ENCODE measurements at places on chromosomes 16 and 17.

GRCh38 chr17:38867179-38867967 is 2.5 kb upstream of the LASP1 start:
- DNase-seq, result peak; percentile 72

- peak; percentile 35 for DNase-seq
Observed at GRCh38 chr16:11470676-11471415, 115.9 kb downstream of the LITAF start.

DNA sequence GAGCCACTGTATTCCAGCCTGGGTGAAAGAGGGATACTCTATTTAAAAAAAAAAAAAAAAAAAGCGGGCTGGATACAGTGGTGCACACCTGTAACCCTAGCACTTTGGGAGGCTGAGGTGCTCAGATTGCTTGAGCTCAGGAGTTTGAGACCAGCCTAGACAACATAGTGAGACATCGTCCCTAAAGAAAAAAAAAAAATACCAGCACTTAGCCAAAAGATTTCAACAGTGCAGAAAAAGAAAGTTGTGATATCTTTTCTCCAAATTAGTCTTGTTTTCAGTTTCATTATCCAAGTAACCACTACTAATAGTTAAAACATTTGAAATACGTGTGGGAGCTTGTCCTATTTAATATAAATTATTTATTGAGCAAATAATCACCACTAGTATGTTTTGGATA is 48.7 kb downstream of the TENT4B start:
- DNase-seq, result peak; percentile 28

DNA sequence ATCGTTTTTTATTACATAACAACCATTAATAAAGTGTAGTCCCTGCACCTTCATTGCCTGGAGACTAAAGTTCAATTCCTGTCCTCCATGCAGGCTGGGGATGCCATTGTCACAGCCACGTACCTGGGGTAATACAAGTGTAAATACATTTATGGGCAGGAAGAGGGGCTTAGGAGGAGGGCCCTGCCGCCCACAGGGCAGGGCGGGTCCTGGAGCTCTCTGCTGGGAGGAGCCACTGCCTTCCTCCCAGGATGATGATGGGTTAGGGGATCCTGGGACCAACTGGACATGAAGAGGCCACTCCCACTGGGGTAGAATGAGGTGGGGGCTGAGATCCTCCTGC is 44.1 kb upstream of the SLC38A10 start:
- no peak for DNase-seq

- DNase-seq, result no peak
Observed at GRCh38 chr17:75456039-75456416, 407 bp upstream of the TMEM94 start.

DNA sequence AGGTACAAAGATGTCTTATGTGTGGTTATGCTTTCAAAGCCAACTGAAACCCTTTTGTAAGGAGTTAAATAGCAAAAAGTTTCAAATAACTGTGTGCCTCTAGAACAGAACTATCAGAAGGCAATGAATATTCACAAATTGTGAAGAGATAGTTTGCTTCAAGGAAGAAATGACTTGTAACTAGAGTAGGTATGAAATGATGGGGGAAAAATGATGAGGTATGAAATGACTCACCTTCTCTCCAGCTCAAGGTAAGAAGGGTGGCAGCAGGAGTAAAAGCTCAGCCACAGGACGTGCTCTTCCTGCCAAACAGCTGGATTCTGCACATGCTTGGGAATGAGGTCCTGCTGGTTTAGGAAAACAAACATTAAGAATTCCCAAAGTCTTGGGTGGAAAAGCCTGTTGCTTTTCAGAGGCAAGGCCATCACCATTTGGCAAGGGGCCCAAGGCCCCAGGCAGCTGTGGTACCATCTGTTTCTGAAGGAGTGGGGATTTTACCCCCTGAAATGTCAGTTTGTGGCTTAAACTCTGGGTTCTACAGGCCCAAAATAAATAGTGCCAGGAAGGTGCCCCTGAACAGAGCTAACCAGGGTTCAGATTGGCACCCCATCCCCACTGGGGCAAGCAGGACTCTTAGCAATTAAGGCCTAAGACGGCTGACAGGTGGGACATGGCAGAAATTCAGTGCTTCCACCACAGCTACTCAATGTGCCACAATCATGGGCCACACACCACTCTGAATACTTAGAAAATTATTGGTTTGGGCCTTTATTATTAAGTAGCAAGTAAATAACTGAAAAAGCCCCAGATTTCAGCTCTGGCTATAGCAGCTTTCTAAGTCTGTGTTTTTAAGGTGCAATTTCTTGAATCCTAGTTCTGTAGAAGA is 13.3 kb downstream of the HERPUD1 start:
- DNase-seq, result peak; percentile 53

- DNase-seq, result no peak
Observed at GRCh38 chr17:64503821-64504768, 2.0 kb downstream of the DDX5 start.

DNA sequence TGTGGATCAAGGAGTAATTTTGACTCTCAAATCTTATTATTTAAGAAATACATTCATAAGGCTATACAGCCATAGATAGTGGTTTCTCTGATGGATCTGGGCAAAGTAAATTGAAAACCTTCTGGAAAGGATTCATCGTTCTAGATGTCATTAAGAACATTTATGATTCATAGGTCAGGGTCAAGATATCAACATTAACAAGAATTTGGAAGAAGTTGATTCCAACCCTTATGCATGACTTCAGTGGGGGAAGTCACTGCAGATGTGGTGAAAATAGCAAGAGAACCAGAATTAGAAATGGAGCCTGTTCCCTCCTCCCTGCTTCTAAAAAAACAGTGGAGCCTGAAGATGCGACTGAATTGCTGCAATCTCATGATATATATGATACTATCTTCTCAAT is 36.6 kb upstream of the HNF1B start:
- DNase-seq, result peak; percentile 41

DNA sequence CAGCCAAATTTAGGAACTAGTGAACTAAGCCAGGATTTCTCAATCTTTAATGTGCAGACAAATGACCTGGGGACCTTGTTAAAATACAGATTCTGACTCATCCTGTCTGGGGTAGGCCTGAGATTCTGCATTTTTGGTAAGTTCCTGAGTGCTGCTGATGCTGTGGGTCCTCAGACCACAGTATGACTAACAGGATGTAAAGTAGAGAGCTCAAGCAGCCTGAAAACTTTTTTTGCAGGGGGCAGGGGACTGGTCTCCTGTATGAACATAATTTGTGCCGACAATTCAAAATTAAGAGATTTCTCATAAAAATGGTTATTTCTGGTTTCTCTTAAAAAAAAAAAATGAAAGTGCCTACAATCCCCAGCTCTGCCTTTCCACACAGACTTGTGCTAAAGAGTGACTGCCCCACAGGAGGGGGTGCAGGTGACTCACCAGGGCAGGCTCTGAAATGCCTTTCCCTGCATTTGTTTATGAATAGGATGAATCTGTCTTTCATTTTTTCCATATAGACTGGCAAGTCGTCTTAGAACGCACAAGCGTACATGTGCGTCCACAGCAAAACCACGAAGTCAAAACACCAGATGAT is 271.5 kb downstream of the PHKB start:
- DNase-seq, result peak; percentile 96

DNA sequence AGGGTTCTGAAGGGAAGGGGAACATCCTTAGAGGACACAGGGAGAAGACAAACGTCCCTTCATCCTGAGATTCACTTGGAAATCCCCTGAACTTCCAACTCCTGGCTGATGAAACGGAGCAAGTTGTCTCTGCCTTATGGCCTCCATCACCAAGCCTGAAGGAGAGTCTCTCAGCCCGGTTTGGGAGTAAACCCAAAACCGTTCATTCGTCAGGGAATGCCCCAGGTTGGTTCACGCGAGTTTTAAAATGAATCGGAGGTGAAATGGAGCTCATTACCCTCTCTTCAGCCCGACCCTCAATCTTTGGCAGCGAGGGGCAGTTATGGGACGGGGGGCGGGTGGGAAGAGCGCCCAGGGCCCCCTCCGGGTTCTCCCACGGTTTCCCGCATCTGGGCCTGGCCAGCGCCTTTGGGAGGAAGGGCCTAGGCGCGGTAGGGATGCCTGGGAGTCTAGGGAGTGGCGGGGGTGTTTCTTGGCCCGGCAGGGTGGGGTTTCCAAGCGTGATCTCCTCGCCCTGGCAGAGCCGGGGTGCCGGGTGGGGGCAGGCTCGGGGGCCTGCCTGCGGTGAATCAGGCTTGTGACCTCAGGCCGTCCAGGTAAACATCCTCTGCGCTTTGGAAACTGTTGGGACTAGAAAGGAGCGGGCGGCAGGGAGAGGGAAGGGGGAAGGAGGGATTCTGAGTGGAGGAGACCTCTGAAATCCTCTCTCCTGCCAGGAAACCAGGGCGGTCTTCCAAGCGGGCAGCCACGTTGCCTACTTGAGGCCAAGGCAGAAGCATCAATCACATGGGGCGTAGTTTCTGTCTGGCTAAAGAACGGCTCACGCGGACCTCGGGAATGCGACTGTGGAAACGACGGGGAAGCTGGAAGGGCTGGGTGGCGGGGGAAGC is 24.1 kb upstream of the HOXB13 start:
- no peak for DNase-seq

DNA sequence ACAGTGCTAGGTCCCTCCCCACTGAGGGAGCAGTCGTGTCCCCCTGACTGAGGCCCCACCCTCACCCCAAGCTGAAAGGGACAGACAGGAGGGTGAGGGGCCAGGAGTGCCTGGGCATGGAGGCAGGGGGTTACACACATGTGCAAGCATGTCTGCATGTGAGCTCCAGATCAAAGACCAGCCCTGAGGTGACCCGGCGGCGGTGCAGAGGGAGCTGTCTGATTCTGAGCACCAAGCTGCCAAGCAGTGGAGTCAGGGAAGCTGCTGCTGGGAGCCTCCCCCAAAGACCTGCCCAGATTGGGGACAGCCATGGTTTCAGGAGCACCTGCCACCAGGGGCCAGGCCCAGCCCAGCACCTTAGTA is 5.5 kb downstream of the DLX3 start:
- DNase-seq, result no peak

- DNase-seq, result peak; percentile 63
Observed at GRCh38 chr16:8972843-8973586, 9.3 kb upstream of the USP7 start.

- peak; percentile 81 for DNase-seq
Observed at GRCh38 chr17:55576237-55576995, 65.2 kb upstream of the SMIM36 start.

DNA sequence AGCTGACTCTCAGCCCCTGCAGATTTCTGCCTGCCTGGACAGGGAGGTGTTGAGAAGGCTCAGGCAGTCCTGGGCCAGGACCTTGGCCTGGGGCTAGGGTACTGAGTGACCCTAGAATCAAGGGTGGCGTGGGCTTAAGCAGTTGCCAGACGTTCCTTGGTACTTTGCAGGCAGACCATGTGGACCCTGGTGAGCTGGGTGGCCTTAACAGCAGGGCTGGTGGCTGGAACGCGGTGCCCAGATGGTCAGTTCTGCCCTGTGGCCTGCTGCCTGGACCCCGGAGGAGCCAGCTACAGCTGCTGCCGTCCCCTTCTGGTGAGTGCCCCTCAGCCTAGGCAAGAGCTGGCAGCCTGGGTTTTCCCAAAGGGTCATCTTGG is 3.9 kb downstream of the GRN start:
- no peak for DNase-seq

DNA sequence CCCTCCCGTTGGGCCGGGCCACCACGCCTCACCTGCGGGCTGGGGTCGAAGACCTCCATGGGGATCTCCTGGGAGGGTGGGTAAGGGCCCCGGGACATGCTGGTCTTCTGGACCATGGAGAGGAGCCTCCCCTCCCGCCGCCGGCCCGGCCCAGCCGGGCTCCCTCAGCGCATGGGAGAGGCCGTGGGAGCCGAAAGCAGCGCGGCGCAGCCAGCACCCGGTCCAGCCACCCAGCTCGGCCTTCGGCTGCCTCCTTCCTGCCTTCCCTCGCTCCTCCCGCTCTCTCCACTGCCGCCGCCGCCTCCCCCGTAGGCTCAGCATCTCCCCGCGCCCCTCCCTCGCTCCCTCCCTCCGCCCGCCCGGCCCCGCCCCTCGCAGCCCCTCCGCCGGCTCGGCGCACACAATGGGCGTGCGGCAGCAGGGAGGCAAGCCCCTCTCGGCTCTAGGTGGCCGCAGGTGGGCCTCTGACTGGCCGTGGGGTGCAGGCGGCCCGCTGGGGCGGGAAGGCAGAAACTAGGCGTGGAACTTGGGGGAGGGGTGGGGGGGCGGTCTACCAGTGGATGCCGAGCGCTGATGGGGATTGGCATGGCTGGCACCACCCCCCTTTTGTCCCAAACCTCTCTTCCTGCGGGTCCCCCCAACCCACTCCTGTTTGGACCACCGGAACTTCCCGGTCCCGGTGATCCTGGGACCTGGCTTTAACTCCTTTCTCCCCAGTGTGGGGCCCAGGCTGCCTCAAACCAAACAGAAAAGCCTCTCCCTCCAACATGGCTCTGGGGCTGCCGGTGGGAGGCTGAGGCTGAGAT is at the start of gene CACNB1:
Gene CACNB1, minus strand, starts transcription at position 290 of the 806 bp plus-strand sequence. Its CDS starts 174 bp downstream, at position 116.
- peak; percentile 86 for DNase-seq

DNA sequence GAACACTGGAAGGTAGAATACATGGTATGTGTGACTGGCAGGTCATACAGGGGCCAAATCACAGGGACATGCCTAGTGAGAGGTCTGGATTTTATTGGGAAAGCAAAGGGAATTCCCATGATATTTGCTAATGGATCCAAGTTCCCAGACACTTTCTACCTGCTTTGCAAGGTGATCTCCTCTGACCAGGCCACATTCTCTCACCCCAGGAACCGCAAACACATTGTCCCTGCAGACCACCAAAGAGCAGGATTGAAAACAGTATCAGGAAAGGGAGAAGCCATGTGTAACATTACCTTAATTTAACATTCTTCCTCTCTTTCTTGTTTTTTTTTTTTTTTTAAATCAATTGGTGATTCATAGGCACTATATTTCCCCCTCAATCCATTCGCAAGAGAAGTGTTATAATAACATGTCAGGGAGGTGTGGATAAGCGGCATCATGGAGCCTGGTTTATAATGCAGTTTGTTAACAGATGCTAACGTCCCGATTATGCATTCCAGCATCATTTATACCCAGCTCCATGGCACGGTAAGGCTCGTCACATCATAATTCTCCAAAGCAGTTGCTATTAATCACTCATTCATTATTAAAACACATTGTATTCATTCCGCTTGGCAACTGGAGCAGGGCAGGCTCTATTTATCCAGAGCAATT is 155.1 kb upstream of the CCL2 start:
- DNase-seq, result no peak

- DNase-seq, result no peak
Observed at GRCh38 chr16:585351-585750, 4.5 kb upstream of the RAB40C start.

- no peak for DNase-seq
Observed at GRCh38 chr17:54933921-54934320, 33.3 kb downstream of the TOM1L1 start.

DNA sequence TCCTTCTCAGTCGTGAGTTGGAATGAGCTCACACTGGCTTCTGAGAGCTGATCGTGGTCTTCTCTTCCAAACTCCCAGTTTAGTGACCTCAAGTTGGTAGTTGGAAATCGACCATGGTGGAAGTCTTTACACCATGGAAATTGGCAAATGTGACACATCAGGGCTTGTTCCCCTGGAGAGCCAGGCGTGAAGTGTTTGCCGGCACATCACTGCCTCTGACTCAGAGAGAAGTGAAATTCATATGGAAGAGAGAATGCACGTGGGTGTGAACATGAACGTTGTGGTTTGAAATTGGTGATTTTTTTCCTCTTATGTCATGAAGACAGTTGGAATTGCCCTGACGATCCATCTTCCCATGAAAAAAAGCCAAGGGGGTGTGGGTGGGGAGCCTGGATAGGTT is 47.4 kb downstream of the AXIN2 start:
- DNase-seq, result peak; percentile 77

- no peak for DNase-seq
Observed at GRCh38 chr16:59305850-59306249, 571.7 kb upstream of the GOT2 start.
